ENCODE measurements at places on chromosomes 16 and 17. TPM values are rescaled to one million over a fixed set of nuclear protein-coding genes. Genes with fewer than 3 reads are reported as not detected.

DNA sequence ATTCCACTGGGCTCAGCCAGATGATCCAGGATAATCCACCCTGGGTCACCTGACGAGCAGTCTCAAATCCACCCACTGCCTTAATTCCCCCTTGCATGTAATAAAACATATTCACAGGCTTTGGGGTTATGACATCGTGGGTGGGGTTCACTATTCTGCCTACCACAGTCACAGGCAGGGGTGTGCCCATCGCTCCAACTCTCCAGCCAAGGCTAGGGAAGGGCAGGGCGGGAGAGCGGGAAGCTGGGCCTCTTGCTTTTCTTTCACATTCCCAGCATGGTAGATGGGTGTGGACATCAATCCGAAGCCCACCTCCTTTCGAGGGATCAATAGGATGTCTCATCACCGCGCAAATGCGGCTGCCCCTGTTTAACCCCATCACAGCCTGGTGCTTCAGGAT lies 12.7 kb upstream of the CD300LD start:
- no peak for DNase-seq

UMOD gene
- not detected for total RNA-seq

GAS2L2 gene
- total RNA-seq: not detected

IL17C gene
- not detected for total RNA-seq

GRCh38 chr17:12256380-12256995 lies 235.8 kb downstream of the MAP2K4 start:
- no peak for DNase-seq

GRCh38 chr16:30395992-30396585 lies 869 bp downstream of the ZNF48 start:
- no peak for DNase-seq

GRCh38 chr16:19330841-19331397 lies 45.4 kb downstream of the CLEC19A start:
- DNase-seq: no peak

DNA sequence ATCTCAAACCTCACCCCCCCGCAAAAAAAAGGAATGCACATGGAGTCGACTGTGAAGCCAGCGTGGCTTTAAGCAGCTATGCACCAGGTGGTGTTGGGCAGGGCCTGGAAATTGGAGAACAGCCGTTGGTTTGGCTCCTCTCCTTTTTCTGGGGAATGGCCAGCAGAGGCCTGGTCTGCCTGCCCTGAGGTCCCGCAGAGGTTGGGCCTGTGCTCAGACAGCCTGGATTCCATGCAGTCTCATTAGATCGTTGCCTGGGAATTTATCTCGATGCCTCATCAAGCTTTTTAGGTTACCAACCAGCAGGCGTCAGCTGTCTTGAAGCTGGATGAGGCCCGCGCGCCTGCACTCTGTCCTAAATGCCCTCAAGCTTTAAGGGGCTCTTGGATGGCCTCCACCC lies 9.8 kb downstream of the SLC12A3 start:
- no peak for DNase-seq

- DNase-seq: no peak
These were observed 17.5 kb upstream of the ADCY7 start for GRCh38 chr16:50248845-50249244.

All from upper lobe of right lung (tissue), 1 donor.